CMK (cell line): ENCODE measurements at places on chromosomes 2 and 18.

DNA sequence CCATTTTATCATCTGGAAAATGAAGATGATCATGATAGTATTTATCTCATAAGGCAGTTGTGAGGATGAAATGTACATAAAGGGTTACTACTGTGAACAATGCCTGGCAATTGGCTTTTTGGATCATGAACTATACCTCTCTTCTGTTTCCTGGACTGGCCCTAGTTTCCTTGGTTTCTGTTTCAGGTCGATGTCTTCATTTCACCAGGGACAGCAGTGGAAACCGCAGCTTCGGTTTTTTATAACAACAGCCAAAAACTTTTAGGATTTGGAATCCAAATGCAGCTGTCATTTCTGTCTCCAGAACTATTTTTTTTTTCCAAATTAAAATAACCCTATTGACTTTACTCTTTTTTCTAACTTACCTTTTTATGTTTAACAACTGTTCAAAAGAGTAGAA is 425.1 kb downstream of the RND3 start:
- no peak for DNase-seq

DNA sequence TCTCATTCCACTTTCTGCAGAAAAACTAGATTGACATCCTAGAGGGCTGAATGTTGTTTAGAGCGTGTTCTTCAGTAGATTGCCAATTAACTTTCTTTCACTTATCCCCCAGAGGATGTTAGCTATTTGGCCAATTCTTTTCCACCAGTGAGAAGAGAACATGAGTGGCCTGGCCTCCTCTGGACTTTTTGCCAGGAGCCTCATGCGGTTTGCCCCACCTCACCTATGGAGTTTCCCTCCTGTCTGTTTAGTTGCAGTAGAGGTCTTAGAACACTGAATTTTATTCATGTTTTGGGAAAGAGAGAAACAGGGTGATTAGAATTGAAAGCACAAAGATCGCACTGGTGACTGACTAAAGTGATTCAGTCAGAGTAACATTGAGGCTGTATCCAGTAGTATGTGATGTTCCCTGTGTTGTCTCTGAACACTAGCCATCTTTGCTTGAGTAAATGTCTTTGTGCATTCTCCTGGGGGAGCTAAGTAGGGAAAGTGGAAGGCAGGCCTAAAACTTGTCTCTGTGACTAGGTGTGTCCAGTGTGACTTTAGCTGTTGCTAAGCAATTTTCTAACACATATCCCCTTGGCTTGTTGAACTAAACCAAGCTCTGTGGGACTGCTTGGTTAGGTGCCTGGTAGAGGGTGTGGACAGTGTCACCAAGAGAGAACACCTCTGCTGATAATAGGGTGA is 34.0 kb downstream of the UGP2 start:
- DNase-seq: no peak

DNA sequence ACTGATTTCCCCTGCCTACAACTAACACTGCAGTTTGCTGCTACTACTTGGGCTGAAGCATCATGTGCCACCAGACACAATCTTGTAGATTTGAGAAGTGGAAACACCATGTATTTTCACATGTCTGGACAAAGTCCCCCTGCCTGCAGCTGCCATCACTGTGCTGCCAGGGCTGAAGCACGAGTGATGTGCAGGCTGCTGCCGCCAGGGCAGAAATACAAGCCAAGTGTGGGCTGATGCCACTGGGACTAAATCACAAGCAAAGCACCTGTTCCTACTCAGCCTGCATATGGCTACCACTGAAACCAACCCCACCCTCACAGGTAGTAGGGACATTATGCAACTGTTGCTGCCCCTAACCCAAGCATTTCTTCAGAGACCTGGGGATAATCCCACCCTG is 179.5 kb upstream of the SLC35G4 start:
- no peak for DNase-seq

DNA sequence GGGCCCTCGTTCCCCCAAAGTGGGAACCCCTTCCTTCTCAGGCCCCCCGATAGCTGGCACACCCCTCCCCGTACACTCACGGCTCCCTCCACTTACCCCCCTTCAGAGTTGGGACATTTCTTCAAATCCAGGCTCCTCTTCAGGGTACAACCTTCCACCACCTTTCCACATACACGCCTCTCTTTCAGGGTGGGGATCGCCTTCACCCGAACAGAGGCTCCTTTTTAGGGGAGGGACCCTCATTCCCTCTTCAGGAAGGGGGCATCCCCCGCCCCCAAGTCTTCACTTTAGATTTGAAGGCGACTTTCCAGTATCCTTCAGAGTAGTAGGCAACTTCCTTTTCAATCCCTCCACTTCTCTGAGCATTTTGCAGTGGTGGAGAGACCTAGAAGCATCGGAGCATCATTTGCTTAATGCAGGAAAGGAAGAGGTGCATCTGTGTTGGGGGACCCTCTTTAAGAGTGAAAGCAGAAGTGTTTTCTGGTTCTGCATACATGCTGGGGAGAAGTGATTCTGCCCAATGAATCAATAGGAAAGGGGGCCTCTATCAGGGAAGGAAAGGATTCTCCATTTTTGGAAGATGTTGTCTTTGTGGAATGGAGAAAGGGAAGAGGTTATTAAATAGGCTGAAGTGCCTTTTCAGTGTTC is 845 bp downstream of the EML4 start:
- DNase-seq: no peak

- no peak for DNase-seq
These were observed 254.6 kb downstream of the RND3 start for GRCh38 chr2:150232871-150233270.

DNA sequence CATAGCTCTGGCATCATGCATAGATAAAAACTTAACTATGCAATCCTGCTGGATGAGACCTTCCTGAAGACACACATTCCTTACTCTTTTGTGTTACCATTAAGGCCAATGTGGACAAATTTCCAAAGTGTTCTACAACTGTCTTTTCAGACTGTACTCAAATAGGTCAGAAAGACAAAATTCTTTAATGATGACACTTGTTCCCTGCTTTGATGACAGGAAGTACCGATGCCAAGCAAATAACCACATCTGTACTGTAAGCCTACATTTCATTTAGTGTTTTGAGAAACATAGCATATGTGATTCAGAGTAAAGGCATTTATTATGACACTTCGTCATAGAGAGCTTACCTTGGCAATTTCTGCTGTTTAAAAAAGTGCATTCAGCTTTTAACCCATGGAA is 55.0 kb downstream of the PMAIP1 start:
- DNase-seq: no peak
